Tibial nerve (tissue), 4 donors: ENCODE measurements at places on chromosomes 6 and 20. TPM values are rescaled to one million over a fixed set of nuclear protein-coding genes. Genes with fewer than 3 reads are reported as not detected.

The COL9A3 gene
- total RNA-seq, result 51.3 TPM

The STMN3 gene
- total RNA-seq, result 12.3 TPM

The CGAS gene
- 6.9 TPM for total RNA-seq

The MLN gene
- total RNA-seq, result not detected

The ADGRF1 gene
- not detected for total RNA-seq

The BMP5 gene
- total RNA-seq, result 0.44 TPM

The FAM50B gene
- total RNA-seq, result 6.9 TPM

The KIAA1755 gene
- 36.3 TPM for total RNA-seq

The MYLK2 gene
- total RNA-seq, result 0.66 TPM

The HFE gene
- total RNA-seq, result 11.0 TPM

The GATA5 gene
- 0.20 TPM for total RNA-seq

The AKAP12 gene
- total RNA-seq, result 220 TPM

The MAD2L1BP gene
- 36.9 TPM for total RNA-seq

The RAET1G gene
- not detected for total RNA-seq

The SDC4 gene
- total RNA-seq, result 58.2 TPM

The SUN5 gene
- not detected for total RNA-seq

The MAK gene
- 0.90 TPM for total RNA-seq

The CSE1L gene
- 41.4 TPM for total RNA-seq

The CD24 gene
- total RNA-seq, result 2.4 TPM

The CRISP2 gene
- not detected for total RNA-seq

The HEBP2 gene
- 188 TPM for total RNA-seq

The TASP1 gene
- total RNA-seq, result 16.4 TPM

The FOXF2 gene
- 0.21 TPM for total RNA-seq

The UNC93A gene
- not detected for total RNA-seq

The PDYN gene
- total RNA-seq, result not detected

The SLC17A1 gene
- not detected for total RNA-seq

The CFB gene
- total RNA-seq, result 15.7 TPM

The HLA-DRB1 gene
- total RNA-seq, result 94.8 TPM

The CAP2 gene
- 11.8 TPM for total RNA-seq

The DEFB116 gene
- not detected for total RNA-seq

The DACT2 gene
- total RNA-seq, result 1.5 TPM

The CDKAL1 gene
- total RNA-seq, result 19.8 TPM

The MDC1 gene
- 36.0 TPM for total RNA-seq

The BPIFB4 gene
- total RNA-seq, result not detected

The PSORS1C2 gene
- not detected for total RNA-seq

The MANEA gene
- 8.4 TPM for total RNA-seq

The CDSN gene
- total RNA-seq, result not detected

The ASIP gene
- total RNA-seq, result 3.3 TPM

The CCDC28A gene
- 31.0 TPM for total RNA-seq

The PRRC2A gene
- total RNA-seq, result 73.4 TPM

The WFDC2 gene
- total RNA-seq, result not detected

The SMLR1 gene
- not detected for total RNA-seq

The RPL10A gene
- 1,436 TPM for total RNA-seq

The MUC22 gene
- total RNA-seq, result not detected

The CTCFL gene
- total RNA-seq, result not detected

The NHLRC1 gene
- total RNA-seq, result 4.6 TPM

The TEAD3 gene
- total RNA-seq, result 9.8 TPM

The CDH26 gene
- 1.3 TPM for total RNA-seq

The MYBL2 gene
- not detected for total RNA-seq

The SLC26A8 gene
- total RNA-seq, result 0.30 TPM

The BAK1 gene
- 8.0 TPM for total RNA-seq

The OPRM1 gene
- total RNA-seq, result not detected

The OXT gene
- total RNA-seq, result 1.8 TPM

The FILIP1 gene
- total RNA-seq, result 6.0 TPM

The SLC13A3 gene
- 10.0 TPM for total RNA-seq

The HLA-DQA1 gene
- 17.2 TPM for total RNA-seq

The ABHD16B gene
- not detected for total RNA-seq

The EZR gene
- total RNA-seq, result 131 TPM

The FUT9 gene
- total RNA-seq, result not detected
